ENCODE measurements at places on chromosomes 11 and 22. TPM values are rescaled to one million over a fixed set of nuclear protein-coding genes. Genes with fewer than 3 reads are reported as not detected.
A peak's percentile ranks its signal among the peaks of the same experiment; 100 is the strongest.

UBQLNL gene
- total RNA-seq: 1.8 TPM

KDM4D gene
- total RNA-seq: 0.32 TPM

SCGB1A1 gene
- total RNA-seq: not detected

BTBD18 gene
- not detected for total RNA-seq

TYR gene
- not detected for total RNA-seq

CELSR1 gene
- 1.9 TPM for total RNA-seq

DEFB131B gene
- not detected for total RNA-seq

APOL5 gene
- total RNA-seq: not detected

DNA sequence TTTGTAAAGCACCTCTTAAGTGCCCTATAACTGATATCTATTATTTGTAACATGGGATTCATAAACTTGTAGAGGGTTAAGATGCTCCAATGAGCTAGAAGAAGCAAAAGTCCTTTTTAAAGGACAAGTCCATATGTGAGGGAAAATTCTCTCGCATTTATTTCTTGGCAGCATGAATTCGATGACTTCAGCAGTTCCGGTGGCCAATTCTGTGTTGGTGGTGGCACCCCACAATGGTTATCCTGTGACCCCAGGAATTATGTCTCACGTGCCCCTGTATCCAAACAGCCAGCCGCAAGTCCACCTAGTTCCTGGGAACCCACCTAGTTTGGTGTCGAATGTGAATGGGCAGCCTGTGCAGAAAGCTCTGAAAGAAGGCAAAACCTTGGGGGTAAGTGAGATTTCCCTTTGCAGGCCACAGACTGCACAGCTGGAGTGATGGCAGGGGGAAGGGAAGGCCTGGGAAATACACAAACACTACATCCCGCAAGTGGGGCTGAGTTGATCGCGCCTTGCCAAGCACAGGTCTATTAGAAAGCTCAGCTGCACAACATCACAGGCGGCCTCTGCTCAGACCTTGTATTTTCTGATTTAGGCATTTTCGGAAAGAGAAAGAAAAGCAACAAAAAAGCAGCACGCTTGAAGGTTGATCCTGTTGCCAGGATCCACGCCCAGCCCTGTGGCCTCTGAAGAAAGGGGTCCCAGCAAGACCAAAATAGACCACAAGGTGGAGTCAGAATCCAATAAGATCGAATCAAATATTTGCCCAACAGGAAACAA is 1.5 kb downstream of the MS4A8 start:
- H3K36me3 ChIP-seq: no peaks in the 10 kb centered on the region
- DNase-seq: peak; percentile 53
- H3K4me1 ChIP-seq: peaks cover 43% of the 10 kb centered on the region
- no peak overlapping the region for H3K4me3 ChIP-seq

DNA sequence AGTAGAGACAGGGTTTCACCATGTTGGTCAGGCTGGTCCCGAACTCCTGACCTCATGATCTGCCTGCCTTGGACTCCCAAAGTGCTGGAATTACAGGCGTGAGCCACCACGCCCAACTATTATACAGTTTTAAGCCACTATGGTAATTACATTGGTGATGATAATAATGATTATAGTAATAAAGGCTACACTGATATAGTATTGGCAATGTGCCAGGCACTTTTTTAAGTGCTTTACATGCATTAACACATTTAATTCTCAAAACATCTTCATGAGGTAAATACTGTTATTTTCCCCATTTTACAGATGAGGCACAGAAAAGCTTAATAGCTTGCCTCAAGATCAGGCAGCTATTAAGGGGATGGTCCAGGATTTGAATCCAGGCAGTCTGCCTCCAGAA is 222.5 kb downstream of the SOX6 start:
- no peak overlapping the region for H3K27ac ChIP-seq
- H3K4me1 ChIP-seq: no peaks in the 10 kb centered on the region
- H3K4me3 ChIP-seq: no peak overlapping the region
- no peaks in the 10 kb centered on the region for H3K36me3 ChIP-seq
- H3K27me3 ChIP-seq: no peaks in the 10 kb centered on the region
- no peak for DNase-seq

GRCh38 chr11:6862961-6863360 is at the start of gene OR10A2:
TSS of gene OR10A2 (plus strand) at chr11:6863057. CDS start at chr11:6869755, 6,698 bp downstream.
- H3K36me3 ChIP-seq: no peaks in the 10 kb centered on the region
- no peak within 1 kb of the TSS for H3K4me3 ChIP-seq
- no peaks in the 10 kb centered on the region for H3K4me1 ChIP-seq
- no peak for DNase-seq
- H3K27ac ChIP-seq: no peak within 1 kb of the TSS
- H3K27me3 ChIP-seq: no peaks in the 10 kb centered on the region

GRCh38 chr22:37803639-37804351 is 3.9 kb upstream of the GCAT start:
- no peaks in the 10 kb centered on the region for H3K27me3 ChIP-seq
- peaks cover 60% of the 10 kb centered on the region for H3K4me1 ChIP-seq
- H3K27ac ChIP-seq: peak overlapping the region; percentile 93
- no peak for DNase-seq
- no peak overlapping the region for H3K4me3 ChIP-seq

DNA sequence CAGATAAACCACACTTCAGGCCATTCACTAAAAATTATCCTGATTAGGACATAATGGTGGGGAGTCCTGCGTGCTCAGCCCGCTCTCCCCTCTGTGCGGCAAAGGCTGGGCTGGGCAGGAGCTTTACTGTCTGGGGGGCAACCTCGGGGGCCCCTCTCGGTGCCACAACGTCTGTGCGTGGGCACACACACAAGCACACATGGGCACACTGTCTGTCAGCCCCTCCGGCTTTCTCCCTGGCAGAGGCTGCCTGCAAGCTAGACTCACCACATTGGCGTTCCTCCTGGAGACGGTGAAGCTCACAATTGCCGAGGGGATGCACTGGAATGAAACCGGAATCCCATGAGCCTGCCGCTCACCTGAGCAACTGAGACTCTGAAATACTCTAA is 5.2 kb downstream of the MLC1 start:
- no peaks in the 10 kb centered on the region for H3K36me3 ChIP-seq
- no peak overlapping the region for H3K27ac ChIP-seq
- peaks cover 50% of the 10 kb centered on the region for H3K27me3 ChIP-seq
- no peak overlapping the region for H3K4me3 ChIP-seq

DNA sequence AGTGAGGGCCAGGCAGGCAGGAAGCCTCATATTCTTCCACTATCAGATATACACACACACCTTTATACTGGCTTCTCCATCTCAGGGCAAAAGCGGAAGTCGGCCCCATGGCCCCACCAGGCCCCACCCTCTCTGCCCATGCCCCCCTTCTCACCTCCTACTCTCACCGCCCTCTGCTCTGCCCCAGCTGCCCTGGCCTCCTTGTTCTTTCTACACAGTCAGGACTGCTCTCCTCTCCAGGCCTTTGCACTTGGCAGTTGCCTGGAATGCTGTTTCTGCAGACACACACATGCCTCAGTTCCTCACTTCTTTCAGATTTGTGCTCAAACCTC is 25.3 kb downstream of the OTOG start:
- H3K4me3 ChIP-seq: no peak overlapping the region
- H3K36me3 ChIP-seq: no peaks in the 10 kb centered on the region
- no peak overlapping the region for H3K27ac ChIP-seq
- no peaks in the 10 kb centered on the region for H3K4me1 ChIP-seq

- no peaks in the 10 kb centered on the region for H3K36me3 ChIP-seq
- H3K27ac ChIP-seq: peak overlapping the region; percentile 96
- peaks cover 69% of the 10 kb centered on the region for H3K4me1 ChIP-seq
- H3K4me3 ChIP-seq: peak overlapping the region; percentile 9
- DNase-seq: no peak
Observed at GRCh38 chr11:130164221-130164570, 4.6 kb downstream of the ST14 start.

All from transverse colon (tissue), 4 donors.